ENCODE measurements at places on chromosomes 16 and 17.
A peak's percentile ranks its signal among the peaks of the same experiment; 100 is the strongest.

GRCh38 chr16:1991135-1991551 is 1.4 kb downstream of the SYNGR3 start:
- no peak for DNase-seq

DNA sequence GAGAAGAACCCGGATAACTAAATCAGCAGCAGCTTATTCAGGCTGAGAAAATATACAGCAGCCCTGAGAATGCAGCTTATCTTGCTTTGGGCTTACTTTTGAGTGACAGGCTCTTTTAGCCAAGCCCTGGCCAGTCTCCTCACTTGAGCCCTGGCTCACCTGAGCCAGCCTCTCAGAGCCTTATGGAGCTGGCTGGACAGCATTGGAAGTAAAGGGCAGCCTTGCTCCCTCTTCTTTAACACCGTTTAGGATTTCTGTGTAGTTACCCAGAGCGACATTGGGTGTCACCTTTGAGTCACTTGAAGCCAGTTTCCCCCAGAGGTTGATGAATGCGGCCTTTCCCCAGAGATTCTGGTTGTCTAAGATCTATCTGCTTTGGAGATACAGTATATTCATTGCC is 7.7 kb upstream of the NPIPB2 start:
- DNase-seq: no peak

DNA sequence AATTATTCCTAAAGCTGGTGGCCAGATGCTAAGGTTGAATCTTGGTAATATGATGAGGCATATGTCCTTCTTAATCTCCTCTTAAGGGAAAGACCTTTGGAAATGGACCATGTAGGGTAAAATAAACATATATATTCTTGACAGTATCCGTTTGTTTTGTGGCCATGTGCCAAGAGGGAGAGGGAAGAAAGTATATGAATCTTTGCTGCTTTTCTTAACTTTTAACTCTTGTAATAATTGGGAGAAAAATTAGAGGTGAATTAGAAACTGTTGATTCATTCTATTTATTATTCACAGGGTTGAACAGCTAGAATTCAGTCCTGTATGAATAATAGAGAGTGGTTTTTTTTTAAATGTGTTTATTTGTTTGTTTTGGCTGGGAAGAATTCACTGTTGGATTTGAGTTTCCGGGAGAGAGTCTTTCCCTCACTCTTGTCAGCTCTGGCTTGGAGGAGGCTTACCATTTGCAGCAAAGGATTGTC is 31.6 kb downstream of the AATF start:
- DNase-seq: peak; percentile 11

DNA sequence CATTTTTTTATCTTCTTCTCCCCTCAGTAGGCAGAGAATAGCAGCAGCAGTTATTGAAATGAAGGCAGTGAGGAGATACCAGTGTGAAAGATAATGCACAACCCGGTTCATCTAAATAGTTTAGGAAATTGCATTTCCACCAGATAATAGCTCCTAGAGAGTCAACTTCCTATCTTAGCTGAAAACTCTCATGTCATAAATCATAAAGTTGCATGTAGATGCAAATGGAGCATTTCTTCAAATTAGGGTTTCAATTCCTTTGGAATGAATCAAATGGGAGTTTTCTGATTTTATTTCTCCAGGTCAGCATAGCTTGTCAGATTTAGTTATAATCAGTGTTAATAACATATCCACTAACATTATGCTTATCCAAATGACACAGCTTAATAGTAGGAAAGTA is 335.3 kb downstream of the CNTNAP4 start:
- no peak for DNase-seq

- no peak for DNase-seq
Observed at GRCh38 chr16:64481497-64481896, 640.4 kb downstream of the CDH11 start.

DNA sequence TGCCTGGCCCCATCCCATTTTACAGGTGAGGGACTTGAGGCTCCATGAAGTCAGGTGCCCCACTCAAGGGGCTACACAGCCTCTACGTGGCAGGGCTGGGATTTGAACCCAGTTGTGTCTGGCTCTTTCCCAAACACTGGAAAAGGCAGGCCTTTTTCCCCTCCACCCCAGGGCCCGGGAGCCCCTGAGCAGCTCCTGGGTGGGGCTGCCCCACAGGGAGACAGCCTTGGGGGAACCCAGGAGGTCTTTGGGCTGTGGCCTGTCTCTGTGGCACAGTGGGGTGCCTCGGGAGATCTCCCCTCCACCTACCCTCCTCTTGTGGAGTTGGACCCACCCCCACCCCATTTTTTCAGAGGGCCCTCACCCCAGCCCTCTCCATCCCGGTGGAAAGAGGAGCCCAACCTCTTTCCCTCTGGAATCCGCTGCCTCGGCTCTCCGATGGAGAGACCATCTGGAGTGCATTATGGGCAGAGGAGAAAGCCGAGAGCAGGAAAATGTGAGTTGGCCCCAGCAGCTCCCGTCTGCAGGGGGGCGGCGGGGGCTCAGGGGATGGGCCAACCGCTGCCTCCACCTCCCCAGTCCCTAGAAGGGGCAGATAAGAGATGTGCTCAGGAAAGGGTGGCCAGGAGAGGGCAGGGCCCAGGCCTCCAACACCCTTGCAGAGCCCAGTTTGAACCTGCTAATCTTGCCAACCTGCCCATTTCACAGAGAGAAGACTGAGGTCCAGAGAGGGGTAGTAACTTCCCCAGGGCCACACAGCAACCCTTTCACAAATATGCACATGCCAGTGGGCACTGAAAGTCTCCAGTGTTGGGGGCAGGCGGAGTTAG is 15.4 kb upstream of the TMEM92 start:
- DNase-seq: no peak

- peak; percentile 86 for DNase-seq
Observed at GRCh38 chr17:7627250-7628121, at the start of gene SAT2. Gene SAT2 (minus strand): TSS chr17:7627821. CDS start chr17:7627635, 186 bp downstream.

GRCh38 chr17:9821921-9822320 is at the start of gene GSG1L2:
Gene GSG1L2 (minus strand): TSS chr17:9822079. CDS start chr17:9822071, 8 bp downstream.
- no peak for DNase-seq

GRCh38 chr17:8518850-8519249 is 83.2 kb downstream of the NDEL1 start:
- DNase-seq: no peak

GRCh38 chr17:11330006-11330405 is 89.0 kb downstream of the SHISA6 start:
- no peak for DNase-seq

GRCh38 chr17:76843703-76844484 is 24.3 kb upstream of the MGAT5B start:
- no peak for DNase-seq

DNA sequence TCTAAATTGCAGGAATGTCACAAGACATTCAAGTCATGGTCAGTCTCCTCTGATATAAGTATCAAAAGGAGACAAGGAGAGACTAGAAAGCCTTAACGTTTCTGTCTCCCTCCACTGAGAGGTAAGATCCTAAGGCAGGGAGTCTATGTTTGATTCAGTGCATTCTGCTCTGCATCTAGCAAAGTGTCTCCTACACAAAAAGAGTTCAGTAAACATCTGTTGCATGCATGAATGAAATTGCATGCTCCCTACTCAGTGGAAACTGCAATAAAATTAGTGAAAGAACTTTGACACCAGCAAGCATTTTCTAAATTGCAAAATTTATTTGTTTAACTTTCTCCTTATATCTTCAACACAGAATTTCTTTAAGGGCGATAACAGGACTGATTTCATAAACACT is 111.1 kb downstream of the ADAMTS18 start:
- DNase-seq: no peak

- no peak for DNase-seq
Observed at GRCh38 chr16:4103745-4104144, 12.5 kb downstream of the ADCY9 start.

GRCh38 chr17:38428643-38429371 is 543 bp downstream of the ARHGAP23 start:
- DNase-seq: no peak

- DNase-seq: no peak
Observed at GRCh38 chr17:57011491-57012015, 33.6 kb downstream of the SCPEP1 start.

- no peak for DNase-seq
Observed at GRCh38 chr17:19753661-19754463, 5.8 kb upstream of the ALDH3A1 start.

DNA sequence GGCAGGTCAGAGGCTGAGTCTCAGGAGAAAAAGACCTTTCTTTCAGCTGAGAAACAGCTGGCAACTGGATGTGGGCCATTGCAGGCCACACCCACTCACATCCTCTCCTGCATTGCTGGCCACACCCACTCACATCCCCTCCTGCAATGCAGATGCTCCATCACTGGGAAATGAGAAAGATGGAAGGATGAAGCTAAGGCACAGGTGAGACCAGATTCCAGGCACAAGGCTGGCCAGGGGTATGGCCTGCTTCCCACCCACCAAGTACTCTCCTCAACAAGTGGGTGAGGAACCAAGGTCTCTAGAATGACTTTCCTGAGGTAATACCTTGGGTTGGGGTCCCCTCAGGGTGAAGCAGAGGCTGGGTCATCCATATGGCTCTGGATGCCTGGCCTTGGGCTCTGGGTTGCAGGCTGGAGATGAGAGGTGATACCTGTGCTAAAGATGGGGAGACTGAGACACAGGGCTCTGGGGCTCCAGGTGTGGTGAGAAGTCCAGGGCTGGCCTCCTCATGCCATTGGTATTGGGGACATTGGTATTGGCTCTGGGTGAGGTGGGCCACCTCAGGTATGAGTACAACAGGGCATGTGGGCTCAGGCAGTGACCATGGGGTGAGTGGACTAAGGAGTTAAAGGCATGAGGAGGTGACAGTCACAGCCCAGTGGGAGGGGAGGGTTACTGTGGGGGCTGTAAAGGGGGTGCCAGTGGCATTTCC is 1726.8 kb downstream of the TP53TG3F start:
- no peak for DNase-seq

DNA sequence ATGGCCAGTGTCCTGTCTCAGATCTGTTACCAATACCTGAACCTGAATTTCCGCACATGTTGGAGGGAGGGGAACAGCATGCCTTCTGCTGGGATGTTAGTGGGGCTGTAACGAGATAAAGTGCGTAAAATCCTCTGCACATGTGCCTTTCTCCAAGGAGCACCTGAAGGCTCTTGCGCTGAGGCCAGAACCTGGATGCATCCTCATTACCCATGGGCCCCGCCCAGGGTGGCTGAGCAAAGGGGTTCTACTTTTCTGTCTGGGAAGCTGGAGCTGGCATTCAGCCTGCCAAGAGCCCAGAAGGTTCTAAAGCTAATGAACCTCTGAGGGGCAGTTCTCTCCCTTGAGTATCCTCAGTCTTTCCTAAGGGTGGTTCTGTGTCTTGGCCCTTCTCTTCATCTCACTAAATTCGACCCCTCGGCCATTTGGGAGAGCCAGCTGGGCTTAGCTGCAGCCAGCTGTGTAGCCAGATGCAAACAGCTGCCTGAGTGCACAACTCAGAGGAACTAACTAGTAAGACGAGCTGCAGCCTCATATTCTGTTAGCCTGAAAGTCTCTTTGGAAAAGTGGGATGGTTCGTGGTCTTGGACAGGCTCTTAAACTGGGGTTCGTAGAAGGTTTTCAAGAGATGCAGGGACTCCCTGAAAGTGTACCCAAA is 2.5 kb downstream of the ITGA3 start:
- DNase-seq: no peak

GRCh38 chr17:37234106-37234505 is 141.7 kb upstream of the C17orf78 start:
- DNase-seq: no peak

DNA sequence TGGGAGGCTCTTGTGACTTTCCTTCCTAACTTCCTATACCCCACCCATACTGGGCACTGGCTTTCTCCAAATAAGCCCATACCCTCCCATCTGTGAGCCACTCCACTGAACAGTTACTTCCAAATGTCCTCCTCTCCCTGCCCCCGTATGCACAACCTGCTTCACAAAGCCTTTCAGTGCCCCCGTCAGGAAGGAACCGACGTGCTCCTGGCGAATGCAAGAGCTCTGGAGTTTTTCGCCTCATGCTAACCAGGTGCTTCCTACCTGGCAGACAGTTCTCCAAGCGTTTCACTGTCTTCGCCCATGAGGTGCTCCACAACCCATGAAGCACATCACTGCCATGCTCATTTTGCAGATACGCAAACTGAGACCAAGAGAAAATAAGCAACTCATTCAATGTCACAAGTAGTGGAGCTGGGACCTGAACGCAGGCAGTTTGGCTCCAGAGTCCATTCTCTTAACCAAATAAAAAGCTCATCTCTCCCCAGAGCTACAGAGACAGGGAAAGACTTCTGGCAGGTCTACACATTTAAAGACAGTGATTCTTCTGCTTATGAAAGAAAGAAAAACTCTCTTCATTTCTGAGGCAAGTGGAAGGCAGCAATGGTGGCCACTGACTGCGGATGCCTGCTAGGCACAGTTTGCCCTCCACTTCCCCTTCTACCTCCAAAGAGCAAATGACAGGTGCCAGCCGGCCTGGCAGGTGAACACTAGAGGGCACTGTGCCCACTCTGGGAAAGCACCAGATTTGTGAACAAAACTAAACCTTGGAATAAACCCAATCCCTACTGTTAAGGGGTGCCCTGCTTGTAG is 23.8 kb downstream of the SPHK1 start:
- DNase-seq: no peak

GRCh38 chr17:48025904-48026501 is 11.6 kb downstream of the COPZ2 start:
- DNase-seq: no peak

- no peak for DNase-seq
Observed at GRCh38 chr16:23833960-23834685, 1.7 kb upstream of the PRKCB start.

DNA sequence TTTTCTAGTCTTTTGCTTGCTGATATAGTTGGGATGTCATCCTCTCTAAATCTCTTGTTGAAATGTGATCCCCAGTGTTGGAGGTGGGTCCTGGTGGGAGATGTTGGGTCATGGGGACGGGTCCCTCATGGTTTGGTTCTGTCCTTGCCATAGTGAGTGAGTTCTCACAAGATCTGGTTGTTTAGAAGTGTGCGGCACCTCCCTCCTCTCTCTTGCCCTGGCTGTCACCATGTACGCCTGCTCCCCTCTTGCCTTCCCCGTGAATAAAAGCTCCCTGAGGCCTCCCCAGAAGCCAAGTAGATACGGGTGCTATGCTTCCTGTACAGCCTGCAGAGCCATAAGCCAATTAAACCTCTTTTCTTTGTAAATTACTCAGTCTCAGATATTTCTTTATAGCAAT is 15.2 kb downstream of the IL4R start:
- no peak for DNase-seq

GRCh38 chr16:14043278-14043677 is 27.8 kb upstream of the MRTFB start:
- DNase-seq: no peak

- no peak for DNase-seq
Observed at GRCh38 chr16:50457423-50457822, 88.6 kb upstream of the BRD7 start.
